ENCODE measurements at places on chromosomes 11 and 22.

DNA sequence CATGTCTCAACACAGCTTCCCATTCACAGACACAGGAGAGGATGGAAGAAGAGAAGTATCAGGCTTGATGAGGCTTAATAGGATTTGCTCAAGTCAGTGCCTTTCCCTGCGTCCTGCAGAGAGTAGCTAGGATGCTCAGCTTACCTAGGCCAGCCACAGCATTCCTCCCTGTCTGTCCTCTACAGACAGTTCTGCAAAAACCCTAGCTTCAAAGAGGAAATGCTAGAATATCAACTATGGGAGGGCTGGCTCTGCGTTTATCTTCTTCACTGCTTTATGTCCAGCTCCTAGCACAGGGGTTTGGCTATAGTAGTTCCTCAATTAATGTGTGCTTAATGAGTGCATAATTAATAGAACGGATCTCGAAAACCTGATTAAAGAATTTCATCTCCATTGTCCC is 16.4 kb downstream of the KCNJ5 start:
- DNase-seq: no peak
- H3K27me3 ChIP-seq: no peaks in the 10 kb centered on the region
- no peak overlapping the region for H3K27ac ChIP-seq
- peaks cover 24% of the 10 kb centered on the region for H3K4me1 ChIP-seq
- no peaks in the 10 kb centered on the region for H3K36me3 ChIP-seq

DNA sequence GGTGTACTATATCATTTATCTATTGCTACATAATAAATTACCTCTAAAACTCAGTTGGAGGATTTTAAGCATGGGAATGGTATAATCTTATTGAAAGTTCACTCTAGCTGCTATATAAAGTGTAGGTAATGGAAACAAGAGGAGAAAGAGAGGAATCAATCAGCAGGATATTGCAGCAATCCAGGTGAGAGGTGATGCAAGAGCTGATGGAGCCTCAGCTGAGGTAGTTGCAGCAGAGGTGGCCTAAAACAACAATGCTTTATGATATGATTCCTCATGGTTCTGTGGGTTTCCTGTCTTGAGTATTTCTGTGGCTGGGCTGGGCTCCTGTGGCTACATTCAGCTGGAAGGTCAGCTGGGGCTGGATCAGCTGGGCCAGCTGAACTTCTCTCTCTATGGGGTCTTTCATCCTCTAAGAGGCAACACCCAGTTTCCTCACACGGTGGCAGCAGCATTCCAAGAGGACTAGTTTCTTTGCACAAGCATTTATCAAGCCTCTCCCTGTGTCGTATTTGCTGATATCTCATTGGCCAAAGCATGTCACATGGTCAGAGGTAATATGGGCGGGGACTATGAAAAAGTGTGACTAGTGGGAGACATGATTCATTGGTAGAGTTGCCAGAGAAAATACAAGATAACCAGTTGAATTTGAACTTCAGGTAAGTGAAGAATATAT is 135.4 kb upstream of the LARGE1 start:
- DNase-seq: no peak
- H3K4me1 ChIP-seq: no peaks in the 10 kb centered on the region
- H3K27ac ChIP-seq: no peak overlapping the region
- H3K27me3 ChIP-seq: no peaks in the 10 kb centered on the region
- no peaks in the 10 kb centered on the region for H3K36me3 ChIP-seq

GRCh38 chr11:109507836-109508561 is 86.0 kb downstream of the C11orf87 start:
- H3K36me3 ChIP-seq: no peaks in the 10 kb centered on the region
- H3K4me3 ChIP-seq: no peak overlapping the region
- no peak overlapping the region for H3K27ac ChIP-seq
- no peak for DNase-seq
- H3K4me1 ChIP-seq: no peaks in the 10 kb centered on the region
- H3K27me3 ChIP-seq: no peaks in the 10 kb centered on the region

DNA sequence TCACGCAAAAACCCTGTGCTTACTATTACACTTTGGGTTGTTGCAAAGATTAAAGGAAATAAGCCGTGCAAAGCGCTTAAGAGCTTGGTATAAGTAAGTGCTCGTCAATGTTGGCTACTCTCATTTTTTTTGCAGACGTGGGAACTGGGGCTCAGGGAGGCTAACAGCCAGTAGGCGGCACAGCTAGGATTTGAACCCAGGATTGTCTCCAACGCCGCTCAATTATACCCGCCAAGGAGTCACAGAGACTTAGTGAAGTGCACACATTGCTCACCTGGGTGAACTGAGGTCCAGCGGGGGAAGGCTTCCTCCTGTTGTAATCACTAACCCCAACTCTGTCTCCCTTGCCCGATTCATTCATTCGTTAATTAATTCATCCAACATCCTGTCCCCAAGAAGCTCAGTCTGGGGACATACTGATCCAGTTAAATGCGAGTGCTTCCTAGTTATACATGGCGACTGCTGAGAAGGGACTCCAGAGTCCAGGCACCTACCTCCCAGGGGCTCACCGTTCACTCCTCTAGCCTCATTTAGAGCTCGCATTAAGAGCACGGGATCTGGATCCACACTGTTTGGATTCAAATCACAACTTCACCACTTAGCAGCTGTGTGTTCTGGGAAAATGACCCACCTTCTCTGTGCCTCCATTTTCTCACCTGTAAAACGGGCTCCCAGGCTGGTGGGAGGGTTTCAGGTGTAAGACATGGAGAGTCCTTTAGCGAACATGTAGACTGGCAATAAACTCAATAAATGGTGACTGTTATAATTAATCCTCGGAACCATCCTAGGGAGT is 838 bp upstream of the MTFP1 start:
- DNase-seq: no peak
- peaks cover 61% of the 10 kb centered on the region for H3K4me1 ChIP-seq
- H3K27me3 ChIP-seq: no peaks in the 10 kb centered on the region
- peak overlapping the region; percentile 62 for H3K4me3 ChIP-seq
- H3K27ac ChIP-seq: peak overlapping the region; percentile 94
- no peaks in the 10 kb centered on the region for H3K36me3 ChIP-seq

GRCh38 chr11:96172604-96173003 is 170.4 kb downstream of the MAML2 start:
- no peaks in the 10 kb centered on the region for H3K4me1 ChIP-seq
- no peak overlapping the region for H3K27ac ChIP-seq
- H3K36me3 ChIP-seq: no peaks in the 10 kb centered on the region
- no peaks in the 10 kb centered on the region for H3K27me3 ChIP-seq

- no peak for DNase-seq
- peaks cover 28% of the 10 kb centered on the region for H3K4me1 ChIP-seq
- H3K27ac ChIP-seq: no peak overlapping the region
- no peaks in the 10 kb centered on the region for H3K27me3 ChIP-seq
- no peaks in the 10 kb centered on the region for H3K36me3 ChIP-seq
Measured at GRCh38 chr22:44366372-44367300, 53.9 kb upstream of the SHISAL1 start.

DNA sequence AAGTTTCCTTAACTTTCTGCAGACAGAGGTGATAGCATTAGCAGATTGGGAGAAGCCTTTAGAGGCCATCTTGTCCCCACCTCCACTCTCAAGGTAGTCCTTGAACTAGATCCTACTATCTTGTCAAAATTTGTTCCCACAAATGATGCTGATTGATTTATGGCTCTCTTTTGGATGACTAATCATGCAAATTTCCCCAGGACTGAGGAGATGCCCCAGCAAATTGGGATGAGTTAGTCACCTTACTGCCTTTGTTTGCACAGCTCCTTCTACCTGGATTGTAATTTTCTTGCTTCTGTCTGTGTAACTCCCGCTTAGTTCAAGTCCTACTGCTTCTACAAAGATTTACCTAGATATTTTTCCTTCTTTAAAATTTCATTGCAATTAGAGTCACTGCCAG is 391.4 kb upstream of the CADM1 start:
- H3K4me1 ChIP-seq: no peaks in the 10 kb centered on the region
- H3K27me3 ChIP-seq: no peaks in the 10 kb centered on the region
- H3K27ac ChIP-seq: no peak overlapping the region
- no peak for DNase-seq
- no peaks in the 10 kb centered on the region for H3K36me3 ChIP-seq
- H3K4me3 ChIP-seq: no peak overlapping the region

DNA sequence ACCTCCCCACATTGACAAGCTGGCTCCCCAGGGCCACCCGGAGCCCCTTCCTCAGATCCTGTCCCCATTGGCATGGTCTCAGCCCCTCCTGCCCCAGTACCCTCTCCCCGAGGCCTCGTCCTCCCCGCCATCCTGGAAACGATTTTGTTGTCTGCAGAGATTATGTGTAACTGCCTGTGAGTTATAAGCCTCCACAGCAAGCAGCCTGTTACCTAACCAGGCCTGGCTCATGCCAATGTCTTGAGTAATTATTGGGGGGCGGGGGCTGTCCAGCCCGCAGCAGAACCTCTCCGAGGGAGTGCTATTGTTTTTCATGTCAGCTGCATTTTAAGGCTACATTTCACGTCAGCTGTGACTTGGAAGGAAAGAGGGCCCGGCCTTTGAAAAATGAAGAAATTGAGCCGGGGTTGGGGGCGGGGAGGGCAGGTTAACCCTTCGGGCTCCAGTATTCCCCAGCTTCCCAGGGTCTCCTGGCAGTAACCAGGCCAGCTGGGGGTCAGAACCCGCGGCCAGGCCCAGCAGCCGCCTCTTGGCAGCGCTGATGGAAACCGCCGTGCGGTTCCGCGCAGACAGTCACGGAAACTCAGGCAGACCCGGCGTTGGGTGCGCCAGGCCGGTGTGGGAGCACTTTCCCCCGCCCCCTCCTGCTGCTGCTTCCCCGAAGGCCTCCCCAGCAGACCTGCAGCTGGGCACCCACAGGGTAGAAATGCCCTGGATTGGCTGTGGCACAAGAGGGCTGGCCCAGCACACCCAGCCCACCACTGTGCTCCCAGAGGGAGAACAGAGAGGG is 59.5 kb downstream of the CDKN1C start:
- no peaks in the 10 kb centered on the region for H3K27me3 ChIP-seq
- H3K4me1 ChIP-seq: peaks cover 40% of the 10 kb centered on the region
- DNase-seq: peak; percentile 93
- peak overlapping the region; percentile 89 for H3K27ac ChIP-seq
- H3K36me3 ChIP-seq: no peaks in the 10 kb centered on the region
- peak overlapping the region; percentile 37 for H3K4me3 ChIP-seq

- H3K27ac ChIP-seq: no peak overlapping the region
- H3K27me3 ChIP-seq: no peaks in the 10 kb centered on the region
- no peak for DNase-seq
- no peak overlapping the region for H3K4me3 ChIP-seq
Measured at GRCh38 chr11:116750070-116750718, 22.6 kb downstream of the BUD13 start.

DNA sequence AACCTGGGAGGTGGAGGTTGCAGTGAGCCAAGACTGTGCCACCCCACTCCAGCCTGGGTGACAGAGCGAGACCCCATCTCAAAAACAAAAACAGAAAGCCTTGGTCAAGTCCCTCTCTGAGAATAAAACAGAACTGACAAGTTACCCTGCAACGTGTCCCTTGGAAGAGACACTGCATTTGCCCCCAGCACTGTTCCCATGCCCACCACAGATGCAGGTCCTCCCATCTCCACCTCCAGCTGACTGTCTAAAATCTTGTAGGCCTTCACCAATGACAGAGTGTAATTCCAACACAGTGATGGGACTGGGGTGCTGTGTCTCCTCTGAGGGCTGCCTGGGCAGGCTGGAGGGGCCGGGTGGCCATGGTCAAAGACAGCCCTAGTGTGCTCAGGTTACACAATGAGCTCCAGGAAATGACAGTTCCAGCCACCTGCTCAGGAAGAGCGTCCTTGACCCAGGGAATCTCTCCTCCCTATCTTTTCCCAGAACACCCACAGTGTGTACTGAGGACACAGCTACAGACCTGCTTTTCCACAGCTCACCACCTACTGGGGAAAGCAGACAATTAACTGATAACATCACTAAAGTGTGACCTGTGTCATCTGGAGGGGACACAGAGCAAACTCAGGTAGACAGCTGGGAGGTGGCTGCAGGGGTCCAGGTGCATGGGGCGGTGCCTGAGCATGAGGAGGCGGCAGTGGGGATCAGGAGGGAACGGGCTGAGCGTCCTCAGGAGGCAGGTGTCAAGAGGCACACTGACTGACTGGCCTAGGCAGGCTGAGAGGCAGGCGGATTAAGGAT is 56.4 kb downstream of the ARFGAP3 start:
- H3K27me3 ChIP-seq: no peaks in the 10 kb centered on the region
- no peaks in the 10 kb centered on the region for H3K4me1 ChIP-seq
- peaks cover 52% of the 10 kb centered on the region for H3K36me3 ChIP-seq
- H3K27ac ChIP-seq: no peak overlapping the region
- DNase-seq: no peak

DNA sequence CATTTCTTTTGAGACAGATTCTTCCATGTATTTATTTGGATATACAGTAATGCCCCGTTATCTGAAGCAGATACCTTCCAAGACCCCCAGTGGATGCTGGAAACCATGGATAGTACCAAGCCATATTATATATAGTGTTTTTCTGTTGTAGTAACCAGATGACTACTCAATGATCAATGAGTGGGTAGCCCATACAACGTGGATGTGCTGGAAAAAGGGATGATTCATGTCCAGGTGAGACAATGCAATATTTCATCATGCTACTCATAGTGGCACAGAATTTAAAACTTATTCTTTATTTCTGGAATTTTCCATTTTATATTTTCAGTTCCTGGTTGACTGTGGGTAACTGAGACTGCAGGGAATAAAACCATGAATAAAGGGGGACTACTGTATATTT is 427.5 kb downstream of the METTL15 start:
- no peaks in the 10 kb centered on the region for H3K4me1 ChIP-seq
- H3K36me3 ChIP-seq: no peaks in the 10 kb centered on the region
- no peaks in the 10 kb centered on the region for H3K27me3 ChIP-seq
- DNase-seq: no peak
- H3K27ac ChIP-seq: no peak overlapping the region
- no peak overlapping the region for H3K4me3 ChIP-seq

DNA sequence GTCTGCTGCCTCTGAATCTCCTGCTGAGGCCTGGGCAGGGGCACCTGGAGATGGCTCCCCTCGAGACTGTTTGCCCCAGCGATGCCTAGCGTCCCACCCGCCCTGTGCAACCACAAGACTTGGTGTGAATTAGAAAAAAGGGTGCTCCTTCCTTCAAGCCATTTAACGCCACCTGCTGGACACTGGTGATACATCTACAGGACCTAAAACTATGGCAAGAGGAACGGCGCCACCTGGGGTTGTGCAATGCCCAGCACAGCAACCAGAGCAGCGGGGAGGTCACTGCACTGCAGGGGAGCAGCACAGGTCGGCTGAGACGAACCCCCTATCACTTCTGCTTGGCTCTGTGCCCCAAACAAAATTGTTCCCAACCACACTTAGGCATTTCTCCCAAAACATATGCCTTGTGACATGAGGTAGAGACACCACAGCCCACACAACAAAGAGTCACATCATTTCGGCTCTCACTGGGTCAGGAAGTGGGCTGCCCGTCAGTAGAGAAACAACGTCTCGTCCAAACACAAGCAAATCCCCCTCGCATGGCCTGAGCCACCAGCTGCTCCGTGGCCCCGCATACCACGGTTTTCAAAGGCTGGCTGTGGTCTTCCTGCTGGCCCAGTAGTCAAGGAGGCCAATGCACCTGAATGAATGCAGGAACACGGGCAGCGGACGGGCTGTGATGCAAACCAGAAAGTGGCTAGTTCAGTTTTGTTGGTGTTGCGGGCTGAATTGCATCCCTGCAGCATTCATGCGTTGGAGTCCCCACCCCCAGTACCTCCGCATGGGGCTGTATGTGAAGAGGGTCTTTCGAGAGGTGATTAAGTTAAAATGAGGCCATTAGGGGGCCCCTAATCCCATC is 171.9 kb downstream of the SHANK2 start:
- H3K27ac ChIP-seq: no peak overlapping the region
- no peak overlapping the region for H3K4me3 ChIP-seq
- H3K27me3 ChIP-seq: no peaks in the 10 kb centered on the region
- DNase-seq: peak; percentile 44

GRCh38 chr11:109894242-109894641 is 198.9 kb upstream of the ZC3H12C start:
- H3K4me3 ChIP-seq: no peak overlapping the region
- no peak for DNase-seq
- H3K27ac ChIP-seq: no peak overlapping the region
- no peaks in the 10 kb centered on the region for H3K4me1 ChIP-seq
